ENCODE measurements at places on chromosomes 16 and 17.

- no peak for DNase-seq
These were observed 34.3 kb downstream of the SEC14L1 start for GRCh38 chr17:77174928-77175661.

DNA sequence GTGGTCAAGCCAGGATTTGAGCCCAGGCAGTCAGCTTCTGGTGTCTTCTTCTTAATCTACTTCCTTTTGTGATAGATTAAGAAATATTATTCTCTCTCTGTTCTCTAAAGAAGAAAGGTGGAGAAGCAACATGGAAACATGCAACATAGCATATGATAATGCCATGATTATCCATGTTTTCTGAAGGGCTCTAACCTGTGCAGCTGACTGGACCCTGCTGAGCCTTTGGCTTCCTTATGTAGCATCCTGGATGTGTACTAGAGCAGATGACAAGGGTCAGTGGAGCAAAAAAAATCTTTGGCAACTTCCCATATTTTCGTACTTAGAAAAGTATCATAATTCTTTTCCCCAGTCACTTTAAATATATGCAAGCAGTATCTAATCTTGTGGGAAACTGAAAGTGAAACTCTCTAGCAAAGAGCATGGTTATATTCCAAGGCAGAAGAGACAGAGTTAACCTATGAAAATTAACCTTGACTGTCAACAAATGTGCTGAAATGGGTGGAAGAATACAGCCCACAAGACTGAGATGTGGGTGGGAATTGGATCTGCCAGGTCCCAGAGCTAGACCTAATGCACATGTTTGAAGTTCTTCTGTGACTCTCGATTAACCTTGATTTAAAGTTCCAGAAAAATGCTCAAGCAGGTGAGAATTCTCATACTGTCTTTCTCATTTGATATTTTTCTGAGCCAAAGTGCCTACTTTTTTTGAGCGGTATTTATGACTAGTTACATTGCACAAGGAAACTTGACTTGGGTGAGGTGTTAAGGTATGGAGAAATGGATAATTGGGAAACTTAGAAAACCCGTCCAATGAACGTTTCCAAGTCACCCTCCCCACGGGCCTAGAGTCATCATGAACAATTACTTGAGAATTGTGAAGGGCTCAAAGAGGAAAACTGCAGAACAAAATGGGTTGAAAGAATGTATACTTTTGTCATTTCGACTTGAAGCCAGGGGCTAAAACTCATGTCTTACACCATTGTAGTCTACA lies 248.6 kb downstream of the FTO start:
- DNase-seq = no peak

DNA sequence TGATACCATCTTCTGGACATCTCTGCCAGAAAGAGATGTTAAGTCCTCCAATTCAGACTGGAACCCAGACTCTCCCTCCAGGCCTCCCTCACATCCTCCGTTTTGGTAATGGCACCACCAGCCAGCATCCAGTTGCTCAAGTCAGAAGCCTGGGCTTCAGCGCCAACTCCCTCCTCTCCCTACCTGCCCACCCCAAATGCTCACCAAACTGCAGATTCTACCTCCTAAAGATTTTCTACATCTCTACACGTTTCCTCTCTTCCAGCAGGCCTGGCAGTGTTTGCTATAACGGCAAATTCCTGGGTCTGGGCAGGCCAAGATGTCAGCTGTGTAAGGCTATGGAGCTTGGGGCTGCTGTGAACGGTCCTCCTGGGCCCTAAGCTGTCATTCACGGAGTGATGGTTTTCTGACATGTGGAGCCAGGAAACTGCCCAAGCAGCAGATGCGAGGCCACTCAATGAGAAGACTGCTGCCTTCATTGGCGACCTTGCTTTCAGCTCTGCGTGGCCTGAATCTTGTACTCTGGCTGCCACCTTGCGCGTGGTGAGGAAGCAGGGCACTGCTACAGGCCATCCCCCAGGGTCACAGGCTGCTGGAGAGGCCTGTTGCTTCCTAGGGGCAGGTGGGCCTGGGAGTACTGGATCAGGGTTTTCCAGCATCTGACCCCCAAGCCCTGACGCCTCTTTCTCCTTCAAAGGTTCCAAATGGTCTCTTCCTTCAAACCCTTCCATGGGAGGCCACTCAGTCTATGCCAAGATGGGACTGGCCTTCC lies 37.7 kb downstream of the TBX4 start:
- no peak for DNase-seq

GRCh38 chr16:55225972-55226542 lies 97.9 kb upstream of the IRX6 start:
- DNase-seq = no peak

DNA sequence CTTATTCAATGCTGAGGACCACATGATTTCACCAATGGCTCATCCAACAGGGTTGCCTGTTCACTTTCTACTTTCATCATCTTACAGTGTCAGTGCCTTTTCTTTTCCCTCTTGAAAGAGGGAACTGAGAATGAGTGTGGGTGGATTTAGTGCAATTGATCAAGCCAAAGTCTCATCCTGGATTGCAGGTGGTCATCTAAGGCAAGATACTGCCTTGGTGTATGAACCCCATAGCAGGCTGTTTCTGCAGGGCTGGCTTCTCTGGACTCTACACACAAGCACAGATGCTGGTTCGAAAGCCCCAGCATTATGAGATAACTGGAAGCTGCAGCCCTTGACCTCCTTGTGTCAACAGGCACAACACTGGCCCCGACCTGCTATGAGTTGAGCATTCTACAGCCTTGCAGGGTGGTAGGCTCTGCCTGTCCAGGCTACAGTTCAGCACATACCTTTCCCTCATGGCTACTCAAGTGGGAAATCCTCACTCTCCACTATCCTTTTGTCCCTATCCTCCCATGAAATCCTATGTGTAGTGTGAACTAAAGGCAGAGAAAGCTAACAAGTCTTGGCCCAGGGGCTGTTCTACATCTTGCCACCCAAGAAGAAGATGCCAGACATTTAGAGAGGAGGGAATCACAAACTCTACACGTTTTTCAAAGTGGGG lies 358.7 kb downstream of the SLC39A11 start:
- DNase-seq = no peak

GRCh38 chr17:75896415-75897159 lies at the start of gene TRIM65:
Gene TRIM65, minus strand, starts transcription at chr17:75896951. Its CDS starts 14 bp downstream, at chr17:75896937.
- peak; percentile 85 for DNase-seq

- no peak for DNase-seq
These were observed 837.9 kb upstream of the RBFOX1 start for GRCh38 chr16:6494716-6495115.

DNA sequence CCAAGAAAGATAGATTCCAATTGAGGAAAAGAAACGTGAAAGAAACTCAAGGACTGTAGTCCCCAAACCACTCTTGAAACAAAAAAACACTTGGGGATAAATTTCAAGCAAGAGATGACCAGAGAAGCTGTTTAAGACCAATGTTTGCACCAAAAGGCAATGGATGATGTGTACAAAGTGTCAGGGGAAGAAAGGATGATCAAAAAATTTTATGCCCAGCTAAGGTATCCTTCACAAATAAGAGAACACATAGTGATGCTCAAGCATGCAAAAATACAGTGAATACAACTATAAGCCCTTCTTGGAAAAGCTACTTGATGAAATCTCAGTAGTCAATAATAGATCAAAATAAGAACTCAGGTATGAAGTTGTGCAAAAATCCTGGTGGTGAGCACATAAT lies 281.1 kb downstream of the CEP112 start:
- no peak for DNase-seq

GRCh38 chr16:78628461-78629045 lies 529.1 kb downstream of the WWOX start:
- no peak for DNase-seq

DNA sequence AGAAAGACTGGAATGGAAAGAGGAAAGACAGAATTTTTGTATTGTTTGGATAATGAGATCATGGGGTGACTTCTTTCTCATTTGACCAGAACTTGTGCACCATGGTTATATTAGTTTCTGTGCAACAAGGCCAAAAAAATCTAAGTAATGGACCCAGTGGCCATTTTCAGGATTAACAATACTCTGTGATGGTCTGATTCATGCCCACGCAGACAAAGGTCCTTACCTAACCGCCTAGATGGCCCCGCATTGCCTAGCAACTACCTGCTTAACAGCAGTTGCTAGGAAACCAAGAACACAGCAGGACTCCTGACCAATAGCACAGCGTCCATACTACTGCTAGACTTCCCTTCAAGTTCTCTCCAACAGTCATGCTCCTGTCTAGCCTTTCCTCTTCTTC lies 22.4 kb downstream of the MIS12 start:
- DNase-seq = no peak

GRCh38 chr17:55441544-55441943 lies 19.9 kb upstream of the MMD start:
- no peak for DNase-seq

DNA sequence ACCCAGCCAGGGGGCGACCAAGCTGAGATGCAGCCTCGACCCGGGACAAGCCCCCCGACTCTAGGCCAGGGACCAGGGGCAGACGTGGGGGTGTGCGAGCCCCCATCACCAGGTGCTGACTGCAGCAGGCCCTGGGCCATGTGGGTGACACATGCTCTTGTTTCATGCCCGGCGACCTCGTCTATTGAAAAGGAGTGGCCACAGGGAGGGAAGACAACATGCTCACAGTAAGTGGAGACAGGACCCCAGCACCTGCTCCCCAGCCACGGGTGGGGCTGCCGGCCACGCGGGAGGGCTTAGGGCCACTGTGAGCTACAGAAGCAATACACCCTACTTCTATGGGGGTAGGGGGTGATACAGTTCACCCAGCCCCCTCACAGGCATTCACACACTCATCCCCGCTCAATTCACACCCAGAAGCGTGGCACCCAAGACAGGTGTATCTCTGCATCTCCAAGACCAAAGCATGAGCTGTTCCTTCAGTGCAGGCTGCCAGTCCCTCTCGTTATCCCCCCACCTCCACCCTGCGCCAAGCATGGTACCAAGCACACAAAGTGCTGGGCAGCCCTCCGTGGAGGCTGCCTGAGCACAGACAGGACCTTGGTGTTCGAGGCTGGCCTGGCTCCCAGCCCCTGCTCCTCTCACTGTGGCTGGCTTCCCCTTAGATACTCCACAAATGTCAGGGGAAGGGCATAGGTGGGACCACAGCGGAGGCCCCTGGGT lies 13.6 kb downstream of the VASN start:
- no peak for DNase-seq

DNA sequence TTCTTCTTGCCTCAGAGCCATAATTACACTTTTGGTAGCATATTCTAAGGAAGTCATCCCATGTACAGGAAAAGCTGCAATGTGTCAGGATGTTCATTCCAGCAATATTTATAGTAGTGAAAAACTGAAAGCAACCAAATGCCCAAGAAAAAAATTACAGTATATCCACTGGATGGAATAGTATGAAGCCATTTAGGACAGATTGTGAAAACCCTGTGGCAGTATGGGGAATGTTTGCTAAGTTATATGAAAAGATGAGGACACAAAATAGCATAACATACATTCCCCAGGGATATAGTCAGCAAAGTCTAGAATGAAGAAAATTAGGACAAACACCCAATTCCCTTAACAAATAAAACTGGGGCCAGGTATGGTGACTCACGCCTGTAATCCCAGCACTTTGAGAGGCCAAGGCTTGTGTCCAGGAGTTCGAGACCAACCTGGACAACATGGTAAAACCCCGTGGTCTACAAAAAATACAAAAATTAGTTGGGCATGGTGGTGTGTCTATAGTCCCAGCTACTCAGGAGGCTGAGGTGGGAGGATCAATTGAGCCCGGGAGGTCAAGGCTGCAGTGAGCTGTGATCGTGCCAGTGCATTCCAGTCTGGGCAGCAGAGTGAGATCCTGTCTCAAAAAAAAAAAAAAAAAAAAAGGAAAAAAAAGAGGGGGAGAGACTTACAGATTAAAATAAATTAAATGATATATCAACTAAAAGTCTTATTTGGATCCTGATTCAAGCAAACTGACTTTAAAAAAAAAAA lies 2.3 kb downstream of the LRRC3C start:
- no peak for DNase-seq

DNA sequence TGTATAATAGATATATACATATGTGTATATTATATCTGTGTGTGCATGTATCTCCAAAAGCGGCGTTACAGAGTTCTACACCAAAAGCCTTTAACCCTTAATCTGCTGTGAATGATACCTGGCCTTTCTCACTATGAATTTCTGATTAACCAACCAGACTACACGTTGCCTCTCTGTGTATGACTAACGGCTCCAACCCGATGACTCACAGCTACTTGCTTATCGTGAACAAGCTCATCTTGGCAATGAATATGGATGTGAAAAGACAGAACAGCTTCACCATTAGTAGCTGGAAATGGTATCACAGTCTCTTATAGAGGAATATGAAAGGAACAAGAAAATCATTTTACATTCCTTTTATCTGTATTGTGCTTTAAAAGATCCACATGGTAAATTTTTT lies 23.8 kb upstream of the ARHGAP44 start:
- no peak for DNase-seq

- no peak for DNase-seq
These were observed 164.3 kb downstream of the ABCA8 start for GRCh38 chr17:68790931-68791330.

- no peak for DNase-seq
These were observed 7.0 kb downstream of the VAC14 start for GRCh38 chr16:70793851-70794502.

- DNase-seq = peak; percentile 2
These were observed 59.5 kb downstream of the CHD9NB start for GRCh38 chr16:52993179-52993578.

- no peak for DNase-seq
These were observed 67.7 kb upstream of the NFAT5 start for GRCh38 chr16:69497876-69498596.

DNA sequence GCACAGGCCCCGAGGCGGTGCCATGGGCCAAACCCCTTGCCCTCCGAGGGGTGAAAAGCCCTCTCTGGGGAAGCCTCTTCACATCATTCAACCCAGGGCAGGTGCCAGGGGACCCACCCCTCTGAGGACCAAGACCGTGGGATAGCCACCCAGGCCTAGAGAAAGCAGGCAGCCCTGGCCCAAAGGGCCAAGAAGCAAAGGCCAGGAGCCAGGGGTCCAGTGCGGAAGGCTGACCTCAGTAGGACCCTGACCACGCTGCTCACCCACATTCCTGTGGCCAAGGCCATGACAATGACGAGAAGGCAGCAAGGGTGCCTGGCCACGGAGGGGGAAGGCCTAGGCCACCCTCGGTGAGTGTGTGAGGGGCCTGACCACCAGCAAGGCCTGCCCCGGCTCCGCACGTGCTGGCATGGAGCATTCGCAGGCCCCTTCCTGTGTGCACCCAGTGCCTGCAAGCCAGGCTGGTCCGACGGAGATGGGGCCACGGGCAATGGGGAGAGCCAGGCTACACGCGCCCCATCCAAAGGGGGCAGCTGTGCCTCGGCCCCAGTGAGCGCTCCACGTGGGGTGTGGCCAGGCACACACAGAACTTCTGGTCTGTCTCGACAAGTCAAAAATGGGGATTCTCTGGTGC lies 24.5 kb upstream of the RASD1 start:
- DNase-seq = no peak

DNA sequence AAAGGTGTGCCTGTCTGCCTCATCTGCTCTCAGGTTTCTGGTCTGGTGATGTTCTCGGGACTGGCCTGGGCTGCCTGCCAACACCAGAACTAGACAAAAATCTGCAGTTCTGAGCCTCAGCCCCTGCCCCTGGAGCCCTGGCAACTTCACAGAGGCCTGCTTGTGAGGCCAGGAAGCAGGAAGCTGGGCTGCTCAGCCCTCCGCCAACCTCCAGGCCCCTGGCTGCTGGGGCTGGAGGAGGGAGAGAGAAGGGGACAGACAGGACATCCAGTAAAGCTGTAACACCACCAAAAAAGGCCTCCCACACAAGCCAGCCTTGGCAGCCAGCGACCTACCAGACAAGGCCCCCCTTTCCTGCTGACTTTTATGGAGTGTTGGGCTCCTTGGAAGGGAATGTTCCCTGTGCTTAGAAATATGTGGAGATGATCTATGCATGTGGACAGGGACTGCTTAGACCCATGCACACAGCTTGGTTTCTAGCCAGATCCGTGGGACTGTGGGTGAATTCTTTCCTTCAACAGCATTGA lies 157.6 kb downstream of the XYLT1 start:
- DNase-seq = no peak

Data from activated naive CD8-positive, alpha-beta T cell treated with anti-CD3 and anti-CD28 coated beads, Interleukin-2, amount 50 U/mL, for 24 hours (primary cell).